ENCODE measurements at places on chromosomes 3 and 15. TPM values are rescaled to one million over a fixed set of nuclear protein-coding genes. Genes with fewer than 3 reads are reported as not detected.

DNA sequence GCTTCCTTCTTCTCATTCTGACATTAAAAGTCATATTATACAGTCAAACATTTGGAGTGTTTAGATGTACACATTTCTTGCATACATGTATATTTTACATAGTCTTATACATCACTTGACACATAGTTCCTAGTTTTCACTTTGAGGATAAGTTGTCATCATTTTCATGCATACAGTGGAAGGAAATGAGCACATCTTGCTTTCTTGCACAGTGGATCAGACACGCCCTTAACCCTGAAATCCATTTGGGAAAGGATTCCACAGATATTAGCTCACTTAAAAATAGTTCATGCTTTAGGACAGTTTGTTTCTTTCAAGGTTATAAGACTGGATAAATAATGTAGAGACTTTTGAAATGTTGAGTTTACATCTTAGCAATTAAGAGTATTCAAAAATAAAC, 148.6 kb upstream of the MME start:
- peak; percentile 42 for DNase-seq

DNA sequence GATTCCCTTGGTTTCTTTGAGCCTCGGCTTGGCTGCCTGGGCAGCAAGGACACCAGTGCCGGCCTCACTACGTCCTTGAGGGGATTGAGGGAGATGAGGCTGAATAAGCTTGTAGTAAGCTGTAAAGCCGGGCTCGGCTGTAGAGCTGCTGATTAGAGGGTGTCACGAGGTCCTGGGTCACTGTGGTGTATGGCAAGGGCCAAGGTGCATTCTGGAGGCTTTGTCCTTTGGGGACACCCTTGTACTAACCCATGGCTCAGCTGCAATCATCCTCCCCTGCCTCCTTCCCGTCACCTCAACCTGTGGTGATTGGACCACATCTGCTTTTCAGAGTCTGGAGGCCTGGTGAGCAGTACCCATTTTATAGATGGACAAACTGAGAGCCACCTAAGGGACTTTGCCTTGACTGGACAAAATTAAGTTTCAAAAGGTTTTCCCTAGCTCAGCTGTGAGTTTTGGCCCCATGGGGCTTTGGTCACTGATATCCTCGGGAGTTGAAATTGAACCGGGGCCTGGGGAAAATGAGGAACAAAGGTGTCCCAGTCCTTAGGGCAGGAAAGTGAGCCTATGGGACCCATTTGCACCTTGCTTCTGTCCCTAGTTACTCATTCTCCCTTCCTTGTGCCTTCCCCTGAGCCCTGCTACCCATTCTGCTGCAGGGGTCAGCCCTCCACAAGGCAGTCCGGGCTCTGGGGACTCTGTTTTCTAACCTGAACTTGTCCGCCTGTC, 2.4 kb downstream of the SLC6A6 start:
- DNase-seq = no peak

SLC9C1 gene
- not detected for total RNA-seq

- no peak for DNase-seq
Measured at GRCh38 chr15:89118481-89118989, 30.3 kb downstream of the ABHD2 start.

AGTR1 gene
- 0.07 TPM for total RNA-seq

CPN2 gene
- not detected for total RNA-seq

GRCh38 chr15:29106116-29106515, 163.5 kb downstream of the NSMCE3 start:
- DNase-seq = no peak

DYNLT2B gene
- total RNA-seq = 5.3 TPM

- no peak for DNase-seq
Measured at GRCh38 chr3:45907769-45908705, 21.7 kb downstream of the CCR9 start.

RPN1 gene
- 477 TPM for total RNA-seq

- DNase-seq = no peak
Measured at GRCh38 chr3:159030138-159030670, 228.3 kb downstream of the MFSD1 start.

C3orf20 gene
- not detected for total RNA-seq

PLSCR2 gene
- not detected for total RNA-seq

CILP gene
- 1.1 TPM for total RNA-seq

CX3CR1 gene
- total RNA-seq = not detected

GRCh38 chr15:67198157-67198754, 56.2 kb downstream of the AAGAB start:
- no peak for DNase-seq

DNA sequence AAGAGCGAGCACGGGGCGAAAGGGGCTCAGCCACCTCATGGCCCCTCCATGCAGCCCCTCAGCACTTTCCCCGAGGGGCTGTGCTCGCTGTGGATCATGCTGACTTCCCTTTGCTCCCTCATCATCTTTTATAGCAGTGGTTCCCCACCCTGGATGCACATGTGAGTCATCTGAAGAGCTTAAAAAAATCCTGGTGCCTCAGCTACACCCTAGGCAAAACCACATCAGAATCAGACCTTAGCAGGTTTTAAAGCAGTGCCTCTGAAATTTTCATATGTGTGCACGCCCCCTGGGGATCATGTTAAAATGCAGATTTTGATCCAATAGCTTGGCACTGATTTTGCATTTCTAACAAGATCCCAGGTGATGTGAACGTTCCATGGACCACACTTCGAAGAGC, 50.9 kb downstream of the FEM1B start:
- DNase-seq = peak; percentile 34

- DNase-seq = no peak
Measured at GRCh38 chr15:31211353-31211752, 109.8 kb upstream of the TRPM1 start.

- no peak for DNase-seq
Measured at GRCh38 chr3:193085655-193086054, 155.4 kb upstream of the PLAAT1 start.

DNA sequence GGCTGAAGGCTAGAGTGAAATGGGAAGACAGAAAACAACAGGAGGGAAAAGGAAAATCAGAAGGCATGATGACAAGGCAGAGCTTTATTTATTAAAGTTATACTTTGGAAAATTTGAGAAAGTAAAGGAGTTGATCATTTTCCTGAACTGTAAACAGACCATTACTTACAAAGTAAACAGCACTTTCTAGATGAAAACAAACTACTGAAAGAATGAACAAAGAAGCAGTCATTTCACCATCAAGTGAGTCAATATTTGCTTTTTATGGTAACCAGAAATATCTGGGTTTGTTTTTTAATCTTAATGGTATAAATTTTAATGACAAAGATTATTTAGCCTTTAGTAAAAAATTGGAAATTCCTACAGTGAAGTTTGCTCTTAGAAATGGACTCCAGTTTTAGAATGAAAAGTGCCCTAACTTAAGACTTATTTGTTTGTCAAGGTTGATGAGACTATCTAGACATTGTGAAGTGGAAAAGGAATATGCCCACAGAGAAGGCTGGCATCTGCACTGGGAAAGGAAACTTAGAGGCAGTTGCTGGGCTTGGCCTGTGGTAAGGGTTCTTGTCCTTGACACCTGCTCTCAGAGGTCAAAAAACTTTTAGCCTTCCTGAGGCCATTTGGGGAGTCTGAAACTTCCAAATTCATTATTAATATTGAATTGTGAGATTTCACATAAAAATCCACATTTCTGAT, 47.2 kb downstream of the SPTSSB start:
- DNase-seq = no peak

HRH1 gene
- total RNA-seq = 16.7 TPM

DNA sequence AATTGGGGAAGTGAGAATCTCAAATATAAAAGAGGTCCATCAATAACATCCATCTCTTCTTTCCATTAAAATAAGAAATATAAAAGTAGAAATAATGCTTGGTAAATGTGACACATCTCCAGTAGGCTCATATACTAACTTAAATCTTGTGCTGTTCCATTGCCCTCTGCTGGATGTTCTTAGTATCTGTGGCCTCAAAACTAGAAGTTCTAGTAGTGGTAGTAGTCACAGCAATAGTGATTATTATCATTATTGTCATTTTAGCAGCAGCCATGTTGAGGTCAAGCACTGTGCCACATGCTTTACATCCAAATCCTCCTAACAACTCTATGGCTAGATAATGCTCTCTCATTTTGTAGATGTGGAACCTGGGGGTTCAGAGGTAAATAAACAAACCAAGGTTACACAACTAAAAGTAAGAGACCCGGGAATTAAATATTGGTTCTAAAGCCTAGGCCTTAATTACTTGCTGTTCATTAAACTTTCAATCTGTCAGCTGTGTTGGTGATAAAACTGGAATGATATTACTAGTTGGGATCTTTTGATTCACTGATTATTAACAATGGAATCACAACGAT, 20.2 kb upstream of the BTLA start:
- DNase-seq = peak; percentile 67

MORC1 gene
- 0.11 TPM for total RNA-seq

DNA sequence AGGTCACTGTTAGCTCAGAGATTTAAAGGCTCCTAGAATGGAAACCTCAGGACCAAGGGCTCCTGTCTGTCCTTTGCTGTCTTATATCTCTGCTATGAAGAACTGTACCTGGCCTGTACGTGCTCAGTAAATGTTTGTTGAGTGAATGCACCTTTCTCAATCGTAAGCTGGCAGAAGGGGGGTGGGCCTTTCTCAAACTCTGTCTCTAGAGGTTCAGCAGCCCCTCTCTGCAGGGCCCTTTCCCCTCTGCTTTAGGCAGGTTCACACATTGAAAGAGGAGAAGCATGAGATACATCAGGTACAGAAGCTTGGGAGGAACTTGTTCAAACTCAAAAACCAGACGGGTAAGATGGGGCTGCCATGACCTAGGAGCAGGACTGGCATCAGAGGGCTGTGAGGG, 155.6 kb downstream of the GOLGA6L4 start:
- no peak for DNase-seq

DNA sequence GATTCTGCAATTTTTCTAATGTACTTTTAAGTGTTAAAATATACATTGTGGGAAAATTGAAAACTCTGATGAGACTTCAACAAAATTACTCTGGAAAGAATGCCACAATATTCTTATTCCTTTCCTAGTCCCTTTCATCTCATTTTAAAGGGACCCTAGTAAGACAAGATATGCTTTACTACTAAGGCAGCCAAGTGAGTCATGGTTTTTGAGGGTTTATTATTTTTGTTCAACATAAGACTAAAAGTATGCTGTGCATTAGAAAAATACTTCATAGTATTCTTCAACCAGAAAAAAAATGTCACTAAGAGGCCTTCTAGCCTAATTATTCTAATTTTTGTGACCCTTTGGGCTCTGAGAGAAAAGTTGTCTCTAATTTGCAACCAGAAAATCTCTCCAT, 7.4 kb downstream of the IL12A start:
- DNase-seq = no peak

SLC6A20 gene
- total RNA-seq = not detected

GRCh38 chr3:146342989-146343388, 92.1 kb upstream of the PLSCR4 start:
- DNase-seq = no peak

GRCh38 chr15:101532865-101533264, 43.4 kb upstream of the PCSK6 start:
- no peak for DNase-seq

IMPG2 gene
- not detected for total RNA-seq

GRCh38 chr15:86915811-86916331, 836.2 kb downstream of the AGBL1 start:
- peak; percentile 79 for DNase-seq

DNA sequence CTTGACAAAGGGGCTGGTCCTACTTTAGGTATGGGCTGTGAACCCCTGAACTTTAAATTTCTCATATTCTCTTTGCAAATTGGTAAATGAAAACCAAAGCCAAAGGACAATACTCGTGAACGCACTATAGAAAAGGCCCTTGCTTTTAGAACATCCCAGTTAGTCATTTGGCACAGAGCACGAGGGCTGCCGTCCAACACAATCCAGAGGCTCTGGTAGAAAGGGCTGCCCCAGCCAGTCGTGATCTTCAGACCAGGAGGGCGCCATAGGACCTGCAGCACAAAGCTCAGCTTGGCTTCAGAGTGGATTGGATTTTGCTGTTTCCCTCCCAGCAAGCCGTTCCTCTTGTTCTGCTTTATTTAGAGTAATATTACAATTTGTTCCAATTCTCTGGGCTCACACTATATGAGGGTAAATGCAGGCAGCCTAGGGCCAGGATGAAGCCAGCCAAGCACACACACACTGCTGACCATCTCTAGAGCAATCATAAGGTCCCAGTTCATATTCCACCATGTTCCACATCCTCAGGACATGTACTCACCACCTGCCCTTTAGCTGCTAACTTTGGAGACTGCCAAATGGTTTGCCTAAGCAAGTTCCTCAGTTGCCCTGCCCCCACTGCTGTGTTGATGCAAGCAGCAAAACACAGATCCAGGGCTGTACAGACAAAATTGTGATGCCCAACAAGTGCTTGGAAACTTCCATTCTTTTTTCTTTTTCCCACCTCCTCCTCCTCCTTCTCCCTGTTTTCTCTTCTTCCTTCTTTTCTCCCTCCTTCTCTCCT, 6.0 kb upstream of the BFSP2 start:
- no peak for DNase-seq

TM6SF1 gene
- total RNA-seq = not detected

DNA sequence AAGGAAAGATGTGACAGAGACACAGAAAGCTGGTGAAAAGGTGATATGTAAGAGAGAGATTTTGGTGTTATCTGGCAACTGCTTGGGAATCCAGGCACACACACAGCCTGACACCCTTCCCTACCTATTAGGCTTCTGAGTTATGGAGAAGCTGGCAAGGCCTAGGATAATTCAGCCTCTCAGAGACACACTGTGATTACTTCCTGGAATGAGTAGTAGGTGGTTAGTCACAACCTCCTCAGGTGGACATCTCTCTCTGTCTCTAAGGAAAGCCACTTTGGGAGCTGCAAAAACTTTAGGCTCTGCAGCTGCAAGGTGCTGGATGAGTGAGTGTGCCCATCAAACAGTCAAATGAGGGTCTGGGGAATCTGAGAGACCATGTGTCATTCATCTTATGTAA, 201.9 kb downstream of the PDCD6IP start:
- no peak for DNase-seq

GRCh38 chr3:71903936-71904335, 119.0 kb upstream of the PROK2 start:
- no peak for DNase-seq

C3orf85 gene
- not detected for total RNA-seq

DNA sequence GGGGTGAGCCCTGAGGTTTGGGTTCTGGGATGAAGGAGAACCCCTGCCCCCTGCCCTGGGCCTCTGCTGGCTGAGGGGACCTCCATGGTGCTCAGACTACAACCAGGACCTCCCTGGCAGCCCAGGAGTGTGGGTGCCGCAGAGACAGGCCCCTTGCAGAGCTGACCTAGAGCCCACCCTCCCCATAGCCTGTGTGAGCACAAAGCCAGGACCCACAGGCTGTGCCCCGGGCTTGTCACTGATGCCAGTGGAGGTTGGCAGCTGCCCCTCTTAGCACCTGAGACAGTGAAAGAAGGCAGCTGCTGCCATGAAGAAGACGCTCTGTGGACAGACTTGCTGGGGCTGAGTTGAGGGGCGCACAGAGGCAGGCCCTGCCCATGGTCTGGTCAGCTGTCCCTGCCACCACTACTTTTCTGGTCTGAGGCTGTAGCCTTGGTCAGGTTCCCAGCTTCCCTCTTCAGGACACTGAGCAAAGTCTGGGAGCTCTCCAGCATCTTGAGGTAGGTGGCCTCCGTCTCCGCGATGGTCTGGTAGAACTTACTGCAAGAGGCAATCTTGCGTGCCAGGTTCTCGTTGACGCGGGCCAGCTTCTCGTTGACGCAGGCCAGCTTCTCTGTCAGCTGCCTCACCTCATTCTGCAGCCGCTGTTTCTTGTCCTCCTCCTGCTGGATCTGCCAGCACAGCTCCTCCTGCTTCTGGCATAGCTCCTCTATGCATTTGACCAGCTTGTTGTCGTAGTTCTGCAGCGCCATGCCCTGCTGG, 23.0 kb downstream of the USP4 start:
- DNase-seq = no peak

PPIB gene
- total RNA-seq = 499 TPM

- DNase-seq = no peak
Measured at GRCh38 chr3:25142609-25143355, 285.3 kb upstream of the RARB start.

- DNase-seq = peak; percentile 10
Measured at GRCh38 chr15:31867536-31868442, 162.5 kb upstream of the CHRNA7 start.
